ENCODE measurements at places on chromosomes 4 and X.

- no peak for DNase-seq
Observed at GRCh38 chr4:23423540-23423939, 466.3 kb downstream of the PPARGC1A start.

DNA sequence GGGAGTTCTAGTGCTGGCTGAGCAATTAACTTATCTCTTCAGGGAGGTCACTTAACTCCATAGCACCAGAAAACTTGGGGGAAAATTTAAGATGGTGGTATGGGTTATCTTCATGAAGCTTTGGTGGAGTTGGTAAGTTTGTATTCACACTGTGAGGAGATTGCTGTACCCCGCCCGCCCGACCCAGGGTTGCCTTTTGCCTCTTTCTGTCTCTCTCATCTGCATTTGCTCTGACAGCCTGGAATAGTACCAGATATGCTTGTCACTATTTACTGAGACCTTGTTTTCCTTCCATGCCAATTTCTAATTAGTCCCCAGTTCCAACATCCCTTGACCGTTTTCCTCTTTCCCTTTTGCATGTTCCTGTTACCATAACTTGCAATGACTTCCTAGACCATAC is 33.1 kb upstream of the ARHGEF9 start:
- no peak for DNase-seq

GRCh38 chr4:134708026-134708425 is 506.4 kb upstream of the PABPC4L start:
- DNase-seq = no peak

GRCh38 chr4:140423106-140423505 is 4.3 kb downstream of the CLGN start:
- DNase-seq = no peak

GRCh38 chrX:43605351-43605750 is 50.7 kb upstream of the MAOA start:
- DNase-seq = no peak

- DNase-seq = no peak
Observed at GRCh38 chrX:111443946-111444345, 32.0 kb upstream of the DCX start.

DNA sequence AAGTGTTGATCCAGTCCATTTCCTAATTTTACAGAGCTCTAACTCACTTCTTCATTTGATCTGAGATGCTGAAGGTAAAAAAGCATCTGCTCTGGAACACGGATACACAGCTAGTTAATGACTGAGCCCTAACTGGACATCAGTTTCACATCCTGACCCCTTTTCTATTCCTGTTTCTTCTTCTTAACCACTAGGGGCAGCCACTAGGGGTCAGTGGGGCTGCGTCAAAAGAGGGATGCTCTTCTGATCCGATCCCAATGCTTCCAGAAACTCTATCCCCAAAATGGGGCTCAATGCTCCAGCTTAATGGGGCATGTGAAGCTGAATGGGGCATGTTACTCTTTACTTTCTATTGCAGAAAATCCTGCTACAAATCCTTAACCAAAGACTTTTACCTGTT is 33.4 kb upstream of the PHKA2 start:
- no peak for DNase-seq

DNA sequence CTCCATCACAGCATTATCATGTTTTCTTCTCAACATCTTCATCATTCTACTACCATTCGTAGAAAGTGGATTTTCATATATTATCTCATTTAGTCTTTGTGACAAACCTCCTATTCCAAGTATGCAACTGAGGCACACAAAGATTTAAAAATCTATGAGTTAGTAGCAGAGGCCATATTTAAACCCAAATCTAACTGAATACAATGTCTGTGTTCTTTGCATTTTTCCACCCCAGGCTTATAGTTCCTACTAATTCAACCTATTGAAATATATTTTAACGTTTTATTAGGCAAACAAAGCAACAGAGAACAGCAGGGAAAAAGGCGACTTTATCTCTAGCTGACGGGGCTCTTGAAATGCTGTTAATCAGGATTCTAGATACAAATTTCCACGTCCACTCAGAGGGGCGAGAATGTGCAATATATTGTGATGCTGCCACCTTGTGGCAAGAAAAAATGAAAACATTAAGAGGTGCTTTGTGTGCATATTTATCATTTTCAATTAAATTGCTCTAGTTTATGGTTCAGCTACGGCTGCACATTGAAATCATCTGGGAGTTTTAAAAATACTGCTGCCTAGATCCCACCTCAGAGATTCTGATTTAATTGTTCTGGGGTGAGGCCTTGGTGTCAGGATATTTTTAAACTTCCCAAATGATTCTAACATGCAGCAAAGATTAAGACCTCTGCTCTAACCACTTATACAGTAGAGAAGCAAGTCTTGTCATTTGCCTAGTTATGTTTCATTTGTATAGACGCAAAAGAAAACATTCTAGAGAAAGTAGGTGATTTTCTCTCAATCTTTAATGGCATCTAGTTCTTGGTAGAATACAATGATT is 315.9 kb downstream of the MAPK10 start:
- no peak for DNase-seq

DNA sequence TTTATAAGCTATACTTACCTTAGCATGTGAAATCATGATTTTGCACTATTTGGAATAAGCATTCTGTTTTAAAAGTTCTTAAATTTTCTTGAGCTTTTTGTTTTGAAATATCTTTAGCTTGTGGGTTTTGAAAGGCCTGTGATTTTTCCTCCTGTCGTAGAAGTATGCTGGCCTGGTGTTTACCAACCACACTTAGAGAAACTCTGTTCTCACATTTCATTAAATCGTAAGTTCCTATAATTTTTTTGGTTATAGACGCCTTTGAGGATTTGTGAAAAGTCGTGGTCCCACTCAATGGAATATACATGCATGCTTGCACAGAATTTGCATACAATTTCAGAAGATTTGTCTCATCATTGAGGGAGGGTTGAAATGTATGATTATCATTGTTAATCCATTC is 63.6 kb downstream of the PDLIM5 start:
- no peak for DNase-seq
